K562 (cell line): ENCODE measurements at places on chromosomes 3 and 15. TPM values are rescaled to one million over a fixed set of nuclear protein-coding genes. Genes with fewer than 3 reads are reported as not detected.
A peak's percentile ranks its signal among the peaks of the same experiment; 100 is the strongest.

The MUSTN1 gene
- total RNA-seq, result 0.78 TPM in 1 of 2 replicates, not detected in the other

The CNTN3 gene
- total RNA-seq, result 0.04 TPM in 1 of 2 replicates, not detected in the other

The ITIH1 gene
- 0.11 and 0.31 TPM in 2 replicates for total RNA-seq

The FETUB gene
- not detected in 2 replicates for total RNA-seq

The MB21D2 gene
- not detected in 2 replicates for total RNA-seq

DNA sequence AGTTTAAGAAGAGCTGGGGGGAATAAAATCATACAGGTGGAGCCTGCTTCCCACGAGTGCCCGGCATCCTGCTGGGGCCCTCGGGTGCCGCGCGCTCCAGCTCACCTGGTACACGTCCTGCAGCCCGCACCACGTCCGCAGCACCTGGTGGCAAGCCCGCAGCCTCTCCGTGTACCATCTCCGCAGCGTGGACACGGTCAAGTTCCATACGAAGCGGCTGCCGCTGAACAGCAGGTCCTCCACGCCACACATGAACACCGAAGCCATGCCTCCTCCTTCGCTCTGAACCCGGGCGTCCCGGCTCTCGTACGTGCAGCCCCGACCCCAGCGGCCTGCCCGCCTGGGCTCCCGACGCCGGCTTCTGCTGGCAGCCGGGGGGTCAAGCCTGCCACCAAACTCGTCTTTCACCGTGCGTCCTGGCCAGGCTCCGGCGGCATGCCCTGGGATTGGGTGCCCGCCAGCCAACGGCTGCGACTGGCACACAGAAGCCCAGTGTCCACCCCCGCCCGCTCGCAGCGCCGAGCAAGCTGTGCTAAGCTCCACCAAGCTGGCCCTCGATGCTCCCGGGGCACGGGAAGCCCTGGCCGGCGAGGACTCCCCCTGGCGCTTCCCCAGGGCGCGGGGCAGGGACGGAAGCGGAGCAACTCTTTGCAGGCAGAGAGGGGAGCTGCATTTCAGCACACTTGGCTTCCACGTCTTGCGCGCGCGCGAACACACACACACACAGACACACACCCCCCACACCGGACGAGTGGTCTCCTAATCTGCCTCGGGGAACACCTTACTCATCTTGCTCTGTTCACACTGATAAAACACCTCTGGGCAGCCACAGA is at the start of gene FRMD4B:
Gene FRMD4B (minus strand): TSS at position 366 of the 833 bp plus-strand sequence. CDS start 99 bp downstream, at position 267.
- no peak within 1 kb of the TSS for H3K4me3 ChIP-seq
- DNase-seq, result no peak
- no peaks in the 10 kb centered on the region for H3K27me3 ChIP-seq
- peaks cover 8% of the 10 kb centered on the region for H3K4me1 ChIP-seq
- H3K36me3 ChIP-seq, result no peaks in the 10 kb centered on the region
- H3K27ac ChIP-seq, result no peak within 1 kb of the TSS

GRCh38 chr3:143885780-143886427 is 37.6 kb upstream of the SLC9A9 start:
- no peaks in the 10 kb centered on the region for H3K4me1 ChIP-seq
- no peak overlapping the region for H3K4me3 ChIP-seq
- H3K36me3 ChIP-seq, result no peaks in the 10 kb centered on the region

DNA sequence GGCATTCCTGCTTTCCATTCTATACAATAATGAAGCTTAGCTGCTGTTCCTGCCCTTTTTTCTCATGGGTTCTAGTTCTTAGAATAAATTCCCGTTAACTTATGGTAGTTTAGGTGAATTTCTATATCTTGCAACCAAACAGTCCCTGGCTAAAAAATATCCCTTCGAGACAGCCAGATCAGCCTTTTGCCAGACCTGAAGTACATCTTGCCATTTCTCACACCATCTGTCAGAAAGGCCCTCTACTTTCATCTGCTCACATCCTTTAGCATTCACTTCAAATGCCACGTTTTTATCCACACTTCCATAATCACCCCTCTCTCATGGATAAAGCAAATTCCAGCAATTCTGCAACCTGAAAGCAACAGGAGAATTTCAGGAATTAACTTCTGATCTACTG is 145.4 kb downstream of the GAP43 start:
- no peak overlapping the region for H3K4me3 ChIP-seq
- DNase-seq, result no peak
- no peak overlapping the region for H3K27ac ChIP-seq
- H3K27me3 ChIP-seq, result no peaks in the 10 kb centered on the region
- H3K4me1 ChIP-seq, result no peaks in the 10 kb centered on the region
- H3K36me3 ChIP-seq, result no peaks in the 10 kb centered on the region

DNA sequence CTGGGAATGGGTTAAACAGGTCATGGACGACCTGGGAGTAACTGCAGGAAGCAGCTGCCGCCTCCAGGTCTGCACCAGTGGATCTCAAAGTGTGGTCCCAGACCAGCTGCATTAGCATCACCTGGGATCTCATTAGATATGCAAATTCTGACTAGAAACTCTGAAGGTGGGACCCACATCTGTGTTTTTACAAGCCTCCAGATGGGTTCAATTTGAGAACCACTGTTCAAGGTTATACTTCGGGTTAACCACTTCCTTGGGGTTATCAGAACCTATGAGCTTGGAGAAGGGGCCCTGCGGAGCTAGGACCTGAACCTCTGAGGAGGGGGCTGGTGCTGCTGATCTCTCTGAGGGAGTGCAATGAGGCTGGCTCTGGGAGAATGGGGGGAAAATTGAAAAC is 324.8 kb upstream of the CTDSPL start:
- no peak overlapping the region for H3K4me3 ChIP-seq
- no peaks in the 10 kb centered on the region for H3K36me3 ChIP-seq
- no peaks in the 10 kb centered on the region for H3K4me1 ChIP-seq

DNA sequence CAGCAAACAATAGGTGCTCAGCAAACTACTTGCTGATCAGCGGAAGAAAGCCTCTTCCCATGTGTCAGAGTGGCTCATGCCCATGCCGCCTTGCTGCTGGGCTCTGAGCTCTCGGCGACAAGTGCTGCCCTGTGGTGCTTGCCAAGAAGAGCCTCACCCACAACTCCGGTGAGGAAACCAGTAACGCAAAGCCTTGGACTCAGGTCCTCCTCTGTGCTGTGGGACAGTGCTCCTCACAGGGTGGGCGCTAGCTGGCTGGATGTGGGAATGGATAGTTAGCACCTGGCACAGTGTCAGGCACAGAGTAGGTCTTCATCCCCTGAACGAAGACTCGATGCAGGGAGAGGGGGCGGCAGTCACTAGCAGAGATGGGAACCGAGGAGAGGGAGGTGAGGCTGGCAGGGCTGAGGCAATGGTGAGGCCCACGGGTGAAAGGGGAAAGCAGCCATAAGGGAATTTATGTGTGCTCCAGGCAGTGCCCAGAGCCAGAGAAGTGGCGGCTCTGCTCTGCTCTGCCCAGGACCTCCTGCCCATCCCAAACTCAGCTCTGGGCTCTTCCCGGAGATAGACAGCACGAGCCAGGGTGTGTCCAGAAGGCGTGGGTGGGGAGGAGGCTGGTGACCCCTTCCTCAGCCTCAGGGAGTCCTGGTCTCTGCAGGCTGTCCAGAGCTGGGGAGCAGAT is 55.7 kb downstream of the IQSEC1 start:
- peaks cover 79% of the 10 kb centered on the region for H3K4me1 ChIP-seq
- H3K27ac ChIP-seq, result no peak overlapping the region
- no peak overlapping the region for H3K4me3 ChIP-seq
- H3K36me3 ChIP-seq, result no peaks in the 10 kb centered on the region

DNA sequence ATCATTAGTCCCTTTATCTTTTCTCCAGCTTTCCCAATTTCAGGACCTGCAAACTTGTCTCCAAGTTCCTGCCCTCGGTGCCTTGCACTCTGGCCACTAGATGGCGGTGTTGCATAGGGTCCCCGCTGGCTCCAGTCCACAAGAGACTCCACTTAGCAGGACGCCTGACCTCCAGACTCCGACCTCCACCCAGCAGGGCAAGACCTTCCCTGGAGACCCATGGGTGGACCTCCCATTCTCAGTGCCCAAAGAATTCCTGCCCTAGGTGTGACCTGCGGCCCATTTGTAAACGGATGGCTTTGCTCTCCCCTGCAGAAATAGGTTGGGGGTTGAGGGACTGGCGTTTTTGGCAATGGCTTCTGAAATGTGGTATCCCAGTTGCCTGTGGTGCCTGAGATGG is 82.6 kb downstream of the LSM3 start:
- peaks cover 20% of the 10 kb centered on the region for H3K4me1 ChIP-seq
- no peaks in the 10 kb centered on the region for H3K36me3 ChIP-seq
- DNase-seq, result peak; percentile 93
- H3K27ac ChIP-seq, result no peak overlapping the region

DNA sequence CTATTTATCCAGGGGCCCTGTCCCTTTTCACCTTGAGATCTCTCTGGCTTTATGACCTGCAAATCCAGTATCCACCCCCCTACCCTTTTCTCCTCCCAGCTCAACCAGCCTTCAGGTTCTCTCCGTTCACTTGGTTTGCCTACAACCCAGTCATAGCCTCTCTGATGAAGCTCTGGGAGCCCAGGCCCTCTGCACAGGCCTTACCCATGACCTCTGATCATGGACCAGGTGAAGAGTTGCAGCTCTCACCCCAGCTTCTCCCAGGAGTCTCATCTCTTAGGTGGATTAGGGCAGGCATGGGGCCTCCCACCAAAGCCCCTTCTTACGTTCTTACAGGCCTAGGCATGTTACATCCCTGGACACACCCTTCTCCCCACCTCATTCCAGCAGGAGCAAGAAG is 59.8 kb downstream of the EXOG start:
- no peaks in the 10 kb centered on the region for H3K4me1 ChIP-seq
- DNase-seq, result no peak
- H3K27me3 ChIP-seq, result peaks cover 18% of the 10 kb centered on the region
- H3K36me3 ChIP-seq, result no peaks in the 10 kb centered on the region
- no peak overlapping the region for H3K27ac ChIP-seq

GRCh38 chr15:81373775-81374395 is at the start of gene TMC3:
TSS of gene TMC3 (minus strand) at chr15:81374213. CDS start at chr15:81374077, 136 bp downstream.
- DNase-seq, result no peak
- no peak within 1 kb of the TSS for H3K27ac ChIP-seq
- no peaks in the 10 kb centered on the region for H3K36me3 ChIP-seq
- H3K4me3 ChIP-seq, result no peak within 1 kb of the TSS
- no peaks in the 10 kb centered on the region; the same call in 1 of the 2 replicates for H3K4me1 ChIP-seq
- H3K27me3 ChIP-seq, result peaks cover 6% of the 10 kb centered on the region; the same call in 1 of the 3 replicates

DNA sequence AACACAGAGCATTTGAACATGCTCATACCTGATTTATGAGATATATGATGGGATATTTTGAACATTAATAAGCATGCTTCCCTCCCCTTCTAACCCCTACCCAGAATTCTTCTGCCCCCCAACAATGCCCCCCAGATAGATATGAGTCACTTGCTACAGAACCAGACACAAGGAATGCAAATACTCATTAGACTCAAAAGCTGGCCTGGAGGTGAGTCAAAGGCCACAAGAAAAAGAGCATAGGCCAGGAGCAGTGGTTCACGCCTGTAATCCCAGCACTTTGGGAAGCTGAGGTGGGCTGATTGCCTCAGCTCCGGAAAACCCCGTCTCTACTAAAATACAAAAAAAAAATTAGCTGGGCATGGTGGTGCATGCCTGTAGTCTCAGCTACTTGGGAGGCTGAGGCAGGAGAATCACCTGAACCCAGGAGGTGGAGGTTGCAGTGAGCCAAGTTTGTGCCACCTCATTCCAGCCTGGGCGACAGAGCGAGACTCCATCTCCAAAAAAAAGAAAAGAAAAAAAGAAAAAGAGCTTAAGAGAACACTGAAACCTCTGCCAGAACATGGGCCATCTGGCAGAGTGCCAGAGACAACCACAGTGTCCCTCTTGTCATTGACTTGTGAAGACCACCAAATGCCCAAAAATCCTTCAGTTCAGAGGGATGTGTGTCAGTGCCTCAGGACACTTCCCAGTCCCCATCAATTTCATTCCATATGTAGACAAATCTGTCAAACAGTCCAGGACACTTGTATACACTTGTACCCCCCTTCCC is 3.9 kb upstream of the SH3GL3 start:
- peaks cover 17% of the 10 kb centered on the region for H3K4me1 ChIP-seq
- H3K27me3 ChIP-seq, result no peaks in the 10 kb centered on the region; the same call in 2 of the 3 replicates
- DNase-seq, result no peak

DNA sequence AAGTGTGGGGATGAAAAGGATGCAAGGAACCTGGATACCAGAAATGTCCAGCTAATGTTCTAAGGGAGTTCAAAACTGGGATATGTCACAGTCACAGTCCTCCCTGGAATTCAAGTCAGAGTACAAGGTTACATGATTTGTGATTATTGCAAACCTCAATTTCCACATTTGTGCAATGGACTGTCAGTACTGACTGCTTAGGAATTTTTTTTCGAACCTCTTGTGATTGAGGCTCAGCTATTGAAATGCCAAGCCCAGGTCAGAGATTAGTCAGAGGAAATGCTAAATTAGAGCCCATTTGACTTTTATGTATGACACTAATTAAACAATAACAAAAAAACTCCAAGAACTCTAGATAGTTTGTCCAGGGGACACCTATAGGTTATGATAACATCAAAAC is 210.2 kb downstream of the THSD4 start:
- H3K27ac ChIP-seq, result no peak overlapping the region
- DNase-seq, result no peak
- no peak overlapping the region for H3K4me3 ChIP-seq
- H3K36me3 ChIP-seq, result no peaks in the 10 kb centered on the region
- no peaks in the 10 kb centered on the region for H3K27me3 ChIP-seq

GRCh38 chr3:108300103-108300849 is 3.9 kb downstream of the HHLA2 start:
- no peak overlapping the region for H3K4me3 ChIP-seq
- DNase-seq, result no peak
- H3K27ac ChIP-seq, result no peak overlapping the region
- no peaks in the 10 kb centered on the region for H3K36me3 ChIP-seq

- no peaks in the 10 kb centered on the region for H3K36me3 ChIP-seq
- no peaks in the 10 kb centered on the region for H3K27me3 ChIP-seq
- no peak overlapping the region for H3K27ac ChIP-seq
- DNase-seq, result peak; percentile 85
Measured at GRCh38 chr3:37855363-37855970, 6.2 kb upstream of the CTDSPL start.

GRCh38 chr3:187954516-187954872 is 199.5 kb upstream of the LPP start:
- H3K27ac ChIP-seq, result no peak overlapping the region
- H3K4me3 ChIP-seq, result no peak overlapping the region
- H3K36me3 ChIP-seq, result no peaks in the 10 kb centered on the region

DNA sequence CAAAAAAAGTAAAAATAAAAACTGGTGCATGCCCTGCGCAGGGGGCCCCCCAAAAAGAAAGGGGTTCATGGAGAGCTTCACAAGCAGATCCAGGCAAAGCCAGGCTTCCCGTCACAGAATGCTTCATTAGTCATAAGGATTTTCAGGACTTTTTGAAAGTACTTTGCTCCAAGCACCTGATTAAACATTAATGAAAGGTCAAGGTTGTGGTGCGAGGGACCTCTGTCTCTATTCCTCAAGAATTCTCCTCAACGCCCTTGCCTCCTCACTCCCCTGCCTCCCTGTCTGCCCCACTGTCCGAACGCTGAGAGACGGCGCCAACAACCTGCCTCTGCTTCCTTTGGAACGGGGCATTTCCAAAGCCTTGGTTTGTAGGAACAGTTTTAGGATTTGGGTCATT is 240.1 kb upstream of the IGF1R start:
- peaks cover 15% of the 10 kb centered on the region for H3K27me3 ChIP-seq
- H3K36me3 ChIP-seq, result no peaks in the 10 kb centered on the region
- no peak overlapping the region for H3K27ac ChIP-seq
- H3K4me3 ChIP-seq, result no peak overlapping the region
- DNase-seq, result no peak
- no peaks in the 10 kb centered on the region for H3K4me1 ChIP-seq

- no peaks in the 10 kb centered on the region for H3K36me3 ChIP-seq
- no peaks in the 10 kb centered on the region for H3K4me1 ChIP-seq
- DNase-seq, result no peak
- no peak overlapping the region for H3K4me3 ChIP-seq
- no peaks in the 10 kb centered on the region for H3K27me3 ChIP-seq
Measured at GRCh38 chr3:64824394-64824909, 136.7 kb upstream of the ADAMTS9 start.
